MCF 10A (cell line): ENCODE measurements at places on chromosomes 3 and 15. TPM values are rescaled to one million over a fixed set of nuclear protein-coding genes. Genes with fewer than 3 reads are reported as not detected.

Gene DBR1
- 12.4 and 13.3 TPM in 2 replicates for total RNA-seq

Gene B3GALNT1
- total RNA-seq: 3.0 and 3.6 TPM in 2 replicates

Gene SCN11A
- 0.05 TPM in 1 of 2 replicates, not detected in the other for total RNA-seq

Gene LMOD3
- total RNA-seq: not detected in 2 replicates

Gene ZFYVE19
- total RNA-seq: 19.2 and 19.9 TPM in 2 replicates

Gene NECTIN3
- total RNA-seq: 24.0 and 25.6 TPM in 2 replicates

Gene KBTBD13
- not detected in 2 replicates for total RNA-seq
